NCI-H2107 (cell line): ENCODE measurements at places on chromosomes 2 and 18.

- peak; percentile 64 for DNase-seq
These were observed 12.1 kb upstream of the ARHGEF4 start for GRCh38 chr2:130824492-130825061.

GRCh38 chr2:230227216-230227615 lies 1.7 kb downstream of the SP140 start:
- DNase-seq, result no peak

GRCh38 chr2:168392024-168392423 lies 64.0 kb upstream of the CERS6 start:
- DNase-seq, result no peak

- DNase-seq, result no peak
These were observed 184.4 kb downstream of the DYSF start for GRCh38 chr2:71637736-71638135.

GRCh38 chr2:152083202-152083875 lies 15.5 kb downstream of the CACNB4 start:
- DNase-seq, result no peak

- DNase-seq, result peak; percentile 7
These were observed 54.8 kb upstream of the KLHL29 start for GRCh38 chr2:23330214-23330613.

DNA sequence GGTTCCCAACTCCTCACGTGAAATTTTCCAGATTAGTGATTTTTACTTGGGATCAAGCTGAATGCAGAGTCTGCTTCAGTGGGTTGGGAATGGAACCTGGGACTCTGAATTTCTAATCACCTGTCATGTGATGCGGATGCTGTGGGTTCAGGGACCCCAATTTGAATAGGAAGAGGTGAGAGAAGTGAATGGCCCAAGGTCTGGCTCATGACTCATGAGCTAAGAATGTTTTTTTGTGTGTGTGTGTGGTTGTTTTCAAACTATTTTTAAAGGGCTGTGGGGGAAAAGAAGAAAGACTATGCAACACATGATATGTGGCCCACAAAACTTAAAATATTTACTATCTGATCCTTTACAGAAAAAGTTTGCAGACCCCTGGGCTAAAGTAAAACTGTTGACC lies 108.5 kb upstream of the CYRIA start:
- no peak for DNase-seq

DNA sequence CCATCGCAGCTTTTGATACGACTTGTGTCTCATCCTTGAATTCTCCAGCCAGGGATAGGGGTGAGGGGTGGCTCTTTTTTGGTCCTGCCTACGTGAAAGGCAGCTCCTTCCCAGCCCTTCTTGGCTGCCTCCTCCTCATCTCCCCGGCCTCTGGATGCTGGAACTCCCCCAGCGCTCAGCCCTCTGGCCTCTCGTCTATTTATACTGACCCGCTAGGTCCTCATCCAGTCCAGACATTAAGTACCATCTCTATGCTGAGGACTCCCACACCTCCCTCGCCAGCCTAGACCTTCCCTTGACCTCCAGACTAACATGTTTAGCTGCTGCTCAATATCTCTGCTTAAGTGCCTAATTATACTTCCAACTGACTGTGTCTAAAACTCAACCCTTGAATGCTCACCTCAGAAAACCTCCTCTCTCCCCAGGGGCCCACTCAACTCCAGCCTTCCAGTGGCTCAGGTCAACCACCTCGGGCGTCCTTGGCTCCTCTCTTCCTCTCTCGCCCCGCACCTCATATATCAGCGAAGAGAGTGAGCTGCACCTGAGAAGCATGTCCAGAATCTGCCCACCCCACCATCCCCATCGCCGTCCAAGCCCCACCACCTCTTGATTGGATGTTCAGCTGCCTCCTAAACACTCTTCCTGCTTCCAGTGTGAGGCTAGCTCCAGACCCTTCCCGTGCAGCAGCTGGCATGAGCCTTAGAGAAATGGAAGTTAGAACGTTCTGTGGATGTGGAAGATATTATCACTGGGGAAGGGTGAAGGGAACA lies 34.8 kb downstream of the TOGARAM2 start:
- DNase-seq, result no peak

- no peak for DNase-seq
These were observed 104.6 kb downstream of the VIT start for GRCh38 chr2:36801088-36801487.

DNA sequence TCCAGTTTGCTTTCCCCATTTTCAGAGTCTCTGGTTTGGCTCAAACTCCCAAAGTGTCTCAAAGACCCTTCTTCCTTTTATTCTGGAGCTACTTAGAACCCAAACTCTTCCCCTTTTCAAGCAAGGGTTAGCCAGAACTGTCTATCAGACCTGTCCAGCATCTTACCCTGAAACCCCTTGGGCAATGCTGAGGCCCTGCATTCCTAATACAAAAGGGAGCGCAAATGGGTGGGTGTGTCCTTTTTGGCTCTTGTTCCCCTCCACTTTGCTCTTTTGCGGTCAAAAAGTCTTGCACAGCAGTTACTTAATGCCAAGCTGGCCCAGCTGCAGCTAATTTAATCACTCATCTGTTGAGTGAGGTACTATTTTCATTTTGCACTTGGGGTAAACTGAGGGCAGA lies 231.2 kb upstream of the FOSL2 start:
- DNase-seq, result no peak

GRCh38 chr18:63144748-63145147 lies 174.8 kb downstream of the BCL2 start:
- DNase-seq, result no peak

GRCh38 chr2:106797494-106797893 lies 88.5 kb downstream of the ST6GAL2 start:
- no peak for DNase-seq

DNA sequence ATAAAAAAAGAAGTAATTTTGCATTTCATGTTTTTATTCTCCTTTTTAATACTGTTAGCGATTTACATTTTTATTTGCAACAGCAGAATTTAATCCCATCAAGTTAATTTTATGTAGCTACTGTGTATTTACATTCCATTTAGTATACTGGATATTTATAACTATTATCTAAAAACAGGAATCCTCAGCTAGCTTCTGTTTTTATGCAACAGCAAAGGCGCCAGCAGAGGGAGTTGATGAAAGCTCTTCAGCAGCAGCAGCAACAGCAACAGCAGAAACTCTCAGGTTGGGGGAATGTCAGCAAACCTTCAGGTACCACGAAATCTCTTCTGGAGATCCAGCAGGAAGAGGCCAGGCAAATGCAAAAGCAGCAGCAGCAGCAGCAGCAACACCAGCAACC lies 26.2 kb upstream of the SNORC start:
- no peak for DNase-seq

GRCh38 chr18:39487932-39488331 lies 1922.3 kb upstream of the CELF4 start:
- no peak for DNase-seq

- DNase-seq, result no peak
These were observed 141.2 kb upstream of the ST6GAL2 start for GRCh38 chr2:107027205-107027604.

- DNase-seq, result no peak
These were observed 213.4 kb downstream of the GPD2 start for GRCh38 chr2:156649596-156649995.

GRCh38 chr18:31977270-31977872 lies 34.4 kb upstream of the TRAPPC8 start:
- DNase-seq, result peak; percentile 9

DNA sequence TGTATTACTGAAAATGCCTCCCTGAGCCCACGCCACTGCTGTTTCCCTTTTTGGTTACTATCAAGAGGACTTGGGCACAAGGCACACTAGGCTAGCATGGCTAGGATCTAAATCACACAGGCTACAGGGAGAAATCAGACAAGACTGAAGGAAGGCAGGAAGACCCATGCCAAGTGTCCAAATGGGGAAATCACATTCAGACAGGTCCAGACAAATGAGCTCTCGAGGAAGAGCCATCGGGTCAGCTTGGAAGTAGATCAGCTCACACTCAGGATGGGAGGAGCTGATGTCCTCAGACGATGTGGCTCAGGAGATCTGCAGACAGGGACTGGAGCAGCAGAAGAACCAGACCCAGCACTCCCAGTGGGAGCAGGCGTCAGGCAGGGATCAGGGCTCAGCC lies 113.2 kb downstream of the COL6A3 start:
- no peak for DNase-seq

DNA sequence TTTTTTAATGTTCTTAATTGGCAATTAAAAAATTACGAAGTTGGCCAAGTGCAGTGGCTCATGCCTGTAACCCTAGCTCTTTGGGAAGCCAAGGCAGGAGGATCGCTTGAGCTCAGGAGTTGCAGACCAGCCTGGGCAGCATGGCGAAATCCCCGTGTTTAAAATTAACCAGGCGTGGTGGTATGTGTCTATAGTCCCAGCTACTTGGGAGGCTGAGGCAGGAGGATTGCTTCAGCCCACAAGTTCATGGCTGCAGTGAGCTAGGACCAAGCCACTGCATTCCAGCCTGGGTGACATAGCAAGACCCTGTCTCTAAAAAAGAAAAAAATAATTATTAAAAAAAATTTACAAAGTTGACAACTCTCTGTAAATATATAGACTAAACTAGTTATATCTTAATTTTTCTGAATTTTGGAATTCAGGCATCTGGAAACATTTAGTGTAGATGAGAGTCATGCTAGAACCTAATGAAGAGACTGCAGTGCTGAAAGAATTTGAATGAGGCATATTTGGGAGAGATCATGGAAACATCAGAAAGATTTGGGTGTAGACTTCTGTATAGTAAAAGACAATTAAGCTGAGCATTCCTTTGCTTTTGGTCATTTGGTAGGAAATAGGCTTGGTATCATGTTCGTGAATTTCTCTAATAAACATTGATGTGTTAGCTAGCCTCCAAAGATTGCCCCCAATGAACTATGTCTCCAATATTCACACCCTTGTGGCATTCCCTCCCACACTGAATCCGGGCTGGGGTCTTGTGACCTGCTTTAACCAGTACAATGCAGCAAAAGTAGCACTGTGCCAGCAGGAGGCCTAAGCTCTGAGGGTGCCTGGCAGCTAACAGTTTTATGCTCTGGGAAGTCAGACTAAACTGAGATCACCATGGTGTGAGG lies 4.2 kb upstream of the ROCK1 start:
- no peak for DNase-seq

GRCh38 chr2:240434728-240435456 lies 571 bp upstream of the GPC1 start:
- DNase-seq, result peak; percentile 82
